ENCODE measurements at places on chromosomes 5 and 9.

GRCh38 chr9:108086624-108087023, 597.1 kb upstream of the KLF4 start:
- DNase-seq, result no peak

- no peak for DNase-seq
These were observed 28.7 kb upstream of the EFNA5 start for GRCh38 chr5:107699425-107699824.

DNA sequence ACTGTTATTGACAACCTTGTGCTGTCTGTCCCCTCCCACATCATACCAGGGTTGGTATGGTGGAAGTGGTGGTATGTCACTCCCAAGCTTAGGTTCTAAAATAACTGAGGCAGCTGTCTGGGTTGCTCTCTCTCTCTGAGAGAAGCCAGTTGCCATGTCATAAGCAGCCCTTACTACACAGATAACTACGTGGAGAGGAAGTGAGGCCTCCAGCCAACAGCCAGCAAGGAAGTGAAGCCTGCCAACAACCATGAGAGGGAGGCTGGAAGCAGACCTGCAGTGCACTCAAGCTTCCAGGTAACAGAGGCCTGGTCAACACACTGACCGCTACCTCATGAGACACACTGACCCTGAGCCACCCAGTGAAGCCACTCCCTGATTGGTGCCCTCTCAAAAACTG, 18.6 kb downstream of the CTNNAL1 start:
- no peak for DNase-seq

DNA sequence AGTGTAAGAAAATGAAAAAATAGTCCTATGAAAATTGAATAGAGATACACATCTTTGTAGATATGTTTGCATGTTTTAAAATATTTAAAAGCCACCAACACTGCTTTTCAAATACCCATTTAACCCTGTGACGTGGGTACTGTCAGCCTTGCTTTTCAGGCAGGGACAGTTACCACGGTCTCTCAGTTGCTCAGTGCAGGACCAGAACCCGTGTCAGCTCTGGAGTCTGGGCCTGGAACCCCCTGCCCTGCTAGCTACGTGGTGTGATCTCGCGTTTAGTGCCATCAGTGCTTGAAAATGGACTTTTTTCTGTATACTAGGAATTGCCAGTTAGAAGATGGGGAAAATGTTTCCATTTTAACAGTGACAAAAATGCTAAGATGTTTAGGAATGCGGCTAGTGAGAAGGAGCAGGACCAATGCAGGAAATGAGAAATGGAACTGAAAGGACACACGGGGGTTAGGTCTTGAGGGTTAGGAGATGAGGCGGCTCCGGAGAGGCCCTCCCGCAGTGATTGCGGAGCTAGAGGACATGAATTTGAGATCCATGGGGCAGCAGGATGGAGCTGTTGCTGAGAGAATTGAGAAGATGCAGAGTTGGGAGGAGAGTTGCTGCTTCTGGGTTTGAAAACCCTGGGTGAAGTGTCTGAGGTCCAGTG, 13.7 kb downstream of the RNU6ATAC start:
- no peak for DNase-seq

DNA sequence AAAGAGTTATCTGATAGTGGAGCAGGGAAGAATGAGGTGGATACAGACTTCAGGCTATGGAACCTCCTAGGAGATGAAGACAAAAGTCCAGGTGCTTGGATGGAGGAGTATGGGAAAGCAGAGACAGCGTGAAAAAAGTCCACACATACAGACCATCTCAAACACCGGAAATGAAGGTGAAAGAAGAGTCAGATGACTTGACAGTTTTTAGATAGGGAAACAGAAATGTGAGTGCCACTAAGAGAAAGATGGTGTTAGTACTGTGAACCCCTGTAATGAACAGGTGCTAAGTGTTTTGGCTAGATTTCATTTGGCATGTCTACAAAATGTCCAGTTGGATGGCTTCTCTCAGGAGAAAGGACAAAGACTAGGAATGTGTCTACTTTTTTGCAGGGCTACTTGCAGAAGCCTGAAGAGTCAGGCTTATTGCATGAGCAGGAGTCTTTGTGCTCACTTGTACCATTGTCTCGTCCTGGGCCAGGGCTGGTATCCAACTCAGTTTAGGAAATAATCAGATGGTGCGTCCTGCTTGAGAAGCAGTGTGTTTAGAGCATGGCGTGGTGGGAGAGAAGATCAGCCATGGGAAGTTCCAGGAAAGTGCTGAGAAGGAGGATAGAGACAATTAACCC, 90.6 kb upstream of the STARD4 start:
- DNase-seq, result no peak

- no peak for DNase-seq
These were observed 278.3 kb downstream of the NR2F1-AS1 start for GRCh38 chr5:93302711-93303110.

All from substantia nigra (tissue), 51 donors.